8988T (cell line): ENCODE measurements at places on chromosomes 4 and X.

- DNase-seq = no peak
These were observed 4.2 kb downstream of the RPS4X start for GRCh38 chrX:72272868-72273267.

DNA sequence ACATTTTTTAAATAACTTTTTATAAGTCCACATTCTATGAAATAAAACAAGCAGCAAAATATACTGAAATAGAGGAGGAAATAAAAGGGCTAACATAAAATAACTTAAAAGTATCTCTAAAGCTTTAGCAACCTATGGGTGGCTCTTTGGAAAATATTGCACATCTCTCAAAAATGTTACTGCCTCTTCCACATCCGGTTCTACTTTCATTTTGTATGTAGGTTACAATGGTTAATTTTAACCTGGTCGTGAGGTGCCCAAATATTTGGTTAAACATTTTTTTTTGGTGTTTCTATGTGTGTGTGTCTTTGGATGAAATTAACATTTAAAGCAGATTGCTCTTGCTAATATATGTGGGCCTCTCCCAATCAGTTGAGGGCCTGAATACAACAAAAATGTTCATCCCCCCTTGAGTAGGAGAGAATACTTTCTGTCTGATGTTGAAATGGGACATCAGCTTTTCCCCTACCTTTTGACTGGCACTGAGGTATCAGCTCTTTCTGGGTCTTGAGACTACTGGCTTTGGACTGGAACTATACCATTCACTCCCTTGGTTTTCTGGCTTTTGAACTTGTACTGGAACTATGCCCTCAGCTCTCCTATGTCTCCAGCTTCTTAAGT, 353.0 kb downstream of the ADAM29 start:
- DNase-seq = no peak

GRCh38 chr4:165612936-165613335, 234.1 kb downstream of the CPE start:
- DNase-seq = no peak

- DNase-seq = no peak
These were observed 7.0 kb downstream of the PNMA3 start for GRCh38 chrX:153063315-153063714.

- no peak for DNase-seq
These were observed 36.3 kb upstream of the GRPR start for GRCh38 chrX:16087076-16087475.

DNA sequence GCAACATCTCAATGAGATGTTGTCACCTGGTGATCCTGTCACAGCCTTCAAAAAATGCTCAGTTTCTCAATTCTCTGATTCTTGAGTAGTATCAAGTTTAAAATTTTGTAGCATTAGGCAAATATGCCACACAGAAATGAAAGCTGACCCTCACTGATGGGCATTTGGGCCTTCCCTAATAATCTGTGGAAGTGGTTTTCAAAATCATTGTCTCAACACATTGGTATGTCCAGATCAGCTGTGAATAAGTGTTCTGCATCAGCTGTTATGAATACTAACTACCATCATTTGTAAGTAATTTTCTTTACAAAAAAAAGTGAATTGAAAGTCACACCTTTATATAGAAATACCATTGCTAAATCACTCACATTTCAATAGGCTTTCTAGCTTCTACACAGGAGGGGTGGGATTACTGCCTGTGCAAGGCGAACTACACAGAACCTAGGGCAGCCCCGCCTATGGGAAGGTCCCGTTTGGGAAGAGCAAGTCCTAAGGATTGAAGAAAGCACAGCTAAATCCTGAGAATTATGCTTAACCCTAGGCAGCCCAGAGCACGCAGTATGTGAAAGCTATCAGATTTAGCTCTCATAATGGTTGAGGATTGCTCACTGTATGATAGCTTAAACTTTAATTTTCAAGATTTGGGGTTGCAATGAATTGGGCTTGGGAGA, 73.4 kb downstream of the GPC3 start:
- no peak for DNase-seq

DNA sequence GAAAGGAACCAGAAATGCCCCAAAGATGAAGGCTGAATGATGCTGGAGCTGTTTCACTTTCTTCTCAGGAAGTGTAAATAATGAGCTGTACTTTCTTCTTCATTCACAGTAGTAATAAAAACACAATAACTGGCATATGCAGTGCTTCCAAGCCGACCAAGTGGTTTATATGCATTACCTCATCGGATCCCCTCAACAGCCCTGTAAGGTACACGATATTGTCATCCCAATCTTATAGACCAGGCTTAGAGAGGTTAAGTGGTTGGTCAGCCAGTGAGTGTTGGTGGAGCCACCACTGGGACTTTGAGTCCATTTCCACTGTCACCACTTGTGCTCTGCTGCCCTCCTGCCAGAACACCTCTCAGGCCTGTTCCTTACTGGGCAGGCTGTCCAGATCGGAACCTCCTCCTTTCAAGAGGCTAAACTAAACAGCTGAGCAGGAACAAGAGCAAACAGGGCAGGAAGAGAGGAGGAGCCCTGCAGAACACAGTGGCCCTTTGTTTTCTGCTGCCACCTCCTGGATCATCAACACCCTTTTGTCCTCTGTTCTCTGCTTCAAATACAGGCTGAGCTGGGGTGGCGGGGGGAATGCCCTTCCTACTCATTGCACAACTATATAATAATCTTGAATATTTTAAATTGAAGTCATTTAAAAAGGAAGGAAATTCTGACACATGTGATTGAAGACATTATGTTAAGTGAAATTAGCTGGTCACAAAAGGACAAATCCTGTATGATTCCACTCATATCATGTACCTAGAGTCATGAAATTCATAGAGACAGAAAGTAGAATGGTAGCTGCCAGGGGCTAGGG, 112.5 kb upstream of the ATP6AP2 start:
- no peak for DNase-seq

- DNase-seq = no peak
These were observed 63.9 kb upstream of the PSAPL1 start for GRCh38 chr4:7498446-7499200.

GRCh38 chr4:123478859-123479345, 82.3 kb downstream of the SPRY1 start:
- peak; percentile 10 for DNase-seq

DNA sequence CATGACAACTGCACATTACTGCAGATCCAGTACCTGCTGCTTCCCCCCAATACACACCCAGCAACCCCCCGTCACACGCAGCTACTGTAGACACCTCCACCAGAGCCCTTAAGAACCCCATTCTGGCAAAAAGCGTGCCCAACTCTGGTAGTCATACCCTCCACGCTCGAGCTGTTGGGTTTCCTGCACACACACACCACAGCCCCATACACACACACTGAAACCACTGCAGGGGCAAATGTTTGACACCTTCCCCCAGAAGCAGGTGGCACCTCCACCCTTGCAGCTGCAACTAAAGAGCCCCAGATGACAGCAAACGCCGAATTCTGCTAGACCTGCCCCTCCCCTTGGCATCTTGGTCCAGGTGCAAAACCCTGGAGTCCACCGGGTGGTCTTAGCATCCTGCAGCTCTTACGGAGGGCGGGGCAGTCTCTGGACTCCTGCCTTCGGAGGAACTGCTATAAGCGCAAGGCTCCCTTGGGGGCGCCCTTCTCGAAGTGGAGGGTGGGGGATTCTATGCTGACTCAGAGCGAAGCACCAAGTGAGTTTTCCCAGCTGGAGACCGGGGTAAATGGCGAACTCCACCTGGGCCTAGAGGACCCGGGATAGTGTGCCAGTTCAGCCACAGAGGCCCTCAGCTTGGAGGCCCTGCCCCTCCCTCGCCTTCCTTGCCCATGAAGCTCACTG, 1.5 kb downstream of the FRMPD3 start:
- DNase-seq = peak; percentile 56

- no peak for DNase-seq
These were observed 40.1 kb downstream of the OFD1 start for GRCh38 chrX:13774696-13775095.

- DNase-seq = no peak
These were observed 1.2 kb downstream of the TLR6 start for GRCh38 chr4:38855466-38855865.

DNA sequence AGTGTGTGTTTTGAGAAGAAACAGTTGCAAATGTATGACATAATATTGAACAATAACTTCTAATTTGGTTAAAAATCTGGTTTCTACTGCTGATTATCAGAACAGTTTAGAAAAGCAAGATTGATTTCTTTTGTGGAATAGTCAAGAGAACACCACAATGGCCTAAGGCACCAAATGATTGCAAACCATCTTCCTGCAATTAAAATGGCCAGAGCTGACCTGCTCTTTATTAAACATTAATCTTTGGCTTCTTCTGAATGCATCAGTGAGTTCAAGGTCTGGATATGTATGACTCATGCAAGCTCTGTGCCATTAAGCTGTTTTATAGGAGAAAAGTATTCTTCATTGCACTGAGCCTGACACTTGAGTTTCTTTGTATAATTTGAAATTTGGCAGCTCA, 107.8 kb upstream of the PDHA2 start:
- no peak for DNase-seq

GRCh38 chr4:112423591-112423990, 92.4 kb downstream of the NEUROG2 start:
- DNase-seq = no peak

DNA sequence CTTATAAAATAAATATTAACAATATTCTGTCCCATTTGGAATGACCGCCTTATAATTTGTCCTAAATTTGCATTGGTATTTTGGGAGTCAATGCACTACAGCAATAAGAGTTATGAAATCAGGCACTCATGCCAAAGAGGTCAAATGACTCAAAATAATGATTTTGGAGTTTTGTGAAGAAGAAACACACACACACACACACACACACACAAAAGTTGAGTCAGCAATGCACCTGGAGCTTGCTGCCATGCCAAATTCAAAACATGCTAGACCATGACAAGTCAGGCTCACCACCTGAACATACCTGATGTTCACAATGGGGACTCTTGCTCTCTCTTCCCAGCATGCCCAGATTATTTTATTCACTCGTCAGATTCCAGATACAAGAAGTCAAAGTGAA, 56.7 kb downstream of the PROM1 start:
- no peak for DNase-seq

DNA sequence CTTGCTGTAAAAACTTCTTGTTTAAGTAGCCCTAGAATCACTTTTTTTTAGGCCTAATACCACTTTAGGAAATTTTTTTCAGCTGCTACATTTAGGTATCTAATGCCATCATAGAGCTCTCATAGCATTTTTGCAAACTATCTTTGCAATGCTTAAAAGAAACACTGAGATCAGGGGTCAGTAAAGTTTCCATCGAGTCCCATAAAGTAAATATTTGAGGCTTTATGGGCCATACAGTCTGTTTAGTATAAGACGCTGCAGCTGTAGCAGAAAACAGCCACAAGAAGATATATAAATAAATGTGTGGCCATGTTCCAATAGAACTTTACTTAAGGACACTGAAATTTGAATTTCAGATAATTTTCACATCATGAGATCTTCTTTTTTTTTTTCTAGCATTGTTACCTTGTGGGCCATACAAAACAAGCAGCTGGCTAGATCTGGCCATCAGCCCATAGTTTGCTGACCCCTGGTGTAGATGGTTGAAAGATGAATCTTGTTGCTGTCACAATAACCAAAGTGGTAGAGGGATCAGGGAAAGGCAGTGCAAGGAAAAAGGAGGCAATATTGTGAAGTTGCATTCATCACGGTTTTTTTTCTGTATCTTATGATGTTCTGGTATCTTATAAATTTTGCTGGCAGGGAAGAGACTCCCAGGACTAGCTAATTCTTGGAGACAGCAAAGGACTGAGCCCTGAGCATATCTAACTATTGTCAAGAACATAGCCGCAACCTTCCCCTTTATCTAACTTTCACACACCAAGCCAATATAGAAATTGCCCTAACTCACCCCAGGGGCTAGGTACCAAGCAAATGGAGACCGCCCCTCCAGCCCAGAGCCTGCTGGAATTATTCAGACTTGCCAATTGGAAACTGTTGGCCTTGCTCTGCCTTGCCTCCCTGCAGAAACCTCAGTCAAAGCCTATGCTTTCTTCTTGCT, 46.6 kb downstream of the RASGEF1B start:
- no peak for DNase-seq

GRCh38 chrX:134715930-134716619, 57.8 kb upstream of the PLAC1 start:
- no peak for DNase-seq

DNA sequence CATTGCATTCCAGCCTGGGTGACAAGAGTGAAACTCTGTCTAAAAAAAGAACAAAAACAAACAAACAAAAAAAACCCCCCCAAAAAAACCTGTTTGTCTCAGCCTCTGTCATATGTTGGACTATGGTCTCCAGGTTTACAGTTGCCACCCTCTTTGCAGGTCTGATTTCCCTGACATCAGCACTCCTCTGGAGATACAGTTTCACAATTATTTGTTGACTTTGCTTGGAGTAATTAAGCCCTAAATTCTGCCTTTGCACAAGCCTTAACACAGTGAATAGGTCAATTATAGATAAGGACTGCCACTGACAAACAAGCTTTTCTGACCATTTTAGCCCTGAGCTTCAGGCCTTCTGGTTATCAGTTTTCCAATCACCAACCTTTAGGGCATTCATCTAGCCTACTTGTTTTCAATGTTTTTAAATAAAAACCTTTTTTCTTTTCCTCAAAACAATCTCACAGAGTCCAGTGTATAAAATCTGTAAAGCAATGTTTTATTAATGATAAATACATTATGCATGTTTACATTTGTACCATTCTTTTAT, 20.4 kb upstream of the MAPK10 start:
- DNase-seq = no peak

- no peak for DNase-seq
These were observed 191.0 kb downstream of the NSUN7 start for GRCh38 chr4:40940756-40941155.

GRCh38 chr4:142284402-142285221, 561.5 kb downstream of the INPP4B start:
- DNase-seq = no peak

- DNase-seq = no peak
These were observed 124.5 kb downstream of the NHS start for GRCh38 chrX:17499512-17499911.

DNA sequence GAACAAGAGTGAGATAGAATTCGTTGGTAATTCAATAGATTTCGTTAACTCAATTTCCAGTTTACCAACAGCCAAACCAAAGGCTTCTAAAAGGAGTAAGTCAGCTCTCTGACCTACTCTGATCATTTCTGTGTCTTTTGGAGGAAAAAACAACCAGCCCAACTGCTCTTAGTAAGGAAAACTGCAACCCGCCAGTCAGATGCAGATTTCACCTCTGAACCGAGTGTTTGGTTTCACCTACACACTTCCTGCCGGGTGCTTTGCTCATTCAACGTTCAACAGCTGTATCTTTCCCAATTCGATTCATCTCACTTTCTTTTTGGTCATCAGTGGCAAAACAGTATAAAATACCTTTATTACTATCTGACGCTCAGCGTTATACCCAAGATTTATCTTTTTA, 24.5 kb downstream of the TMSB4X start:
- no peak for DNase-seq

DNA sequence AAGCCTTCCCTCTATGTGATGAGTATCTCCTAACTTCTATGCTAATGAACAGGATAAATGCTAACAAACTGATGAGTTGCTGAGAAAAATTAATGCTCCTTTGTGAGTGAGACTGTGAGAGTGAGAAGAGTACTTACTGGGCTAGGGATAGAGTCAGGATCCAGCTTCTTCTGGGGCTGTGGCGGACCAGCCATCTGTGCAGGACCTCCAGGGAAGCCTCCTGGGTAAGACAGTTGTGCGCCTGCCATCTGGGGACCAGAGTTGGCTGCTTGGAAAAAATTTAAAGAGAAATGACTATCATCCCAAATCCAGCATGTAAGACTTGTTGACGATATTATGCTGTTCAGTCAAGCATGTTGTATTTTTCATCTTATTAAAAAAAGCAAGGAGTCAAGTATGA, 21.0 kb downstream of the SEC24D start:
- DNase-seq = no peak
